Activated CD8-positive, alpha-beta memory T cell treated with anti-CD3 and anti-CD28 coated beads, Interleukin-2, amount 10 ng/mL, durations not matched to agents 7 days and 5 days (primary cell): ENCODE measurements at places on chromosomes 11 and 22. TPM values are rescaled to one million over a fixed set of nuclear protein-coding genes. Genes with fewer than 3 reads are reported as not detected.

Gene PAX6
- total RNA-seq = not detected

Gene RNF121
- total RNA-seq = 30.7 TPM

Gene BATF2
- total RNA-seq = 0.67 TPM

GRCh38 chr11:24238771-24239645 lies 257.8 kb upstream of the LUZP2 start:
- no peak for DNase-seq
- no peaks in the 10 kb centered on the region for H3K27me3 ChIP-seq
- no peak overlapping the region for H3K27ac ChIP-seq
- H3K4me1 ChIP-seq = no peaks in the 10 kb centered on the region

DNA sequence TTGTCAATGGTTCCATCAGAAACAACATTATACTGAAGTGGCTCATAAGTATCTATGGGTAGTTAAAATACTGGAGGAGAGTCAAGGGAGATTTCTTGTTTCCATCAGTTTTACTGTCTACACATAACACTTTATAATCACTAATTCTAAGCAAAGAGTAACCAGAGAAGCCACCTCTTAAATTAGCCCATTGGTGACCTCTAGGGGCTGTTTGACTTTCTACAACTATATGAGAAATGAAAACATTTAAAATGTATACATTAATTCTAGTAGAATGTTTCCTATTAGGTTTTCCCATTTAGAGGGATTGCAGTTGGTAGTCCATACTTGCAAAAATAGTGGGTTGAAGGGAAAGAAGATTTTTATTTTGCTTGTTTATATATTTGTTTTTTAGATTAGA lies 504.3 kb downstream of the FAM181B start:
- H3K27ac ChIP-seq = no peak overlapping the region
- DNase-seq = no peak
- no peak overlapping the region for H3K4me3 ChIP-seq
- H3K27me3 ChIP-seq = peaks cover 4% of the 10 kb centered on the region

DNA sequence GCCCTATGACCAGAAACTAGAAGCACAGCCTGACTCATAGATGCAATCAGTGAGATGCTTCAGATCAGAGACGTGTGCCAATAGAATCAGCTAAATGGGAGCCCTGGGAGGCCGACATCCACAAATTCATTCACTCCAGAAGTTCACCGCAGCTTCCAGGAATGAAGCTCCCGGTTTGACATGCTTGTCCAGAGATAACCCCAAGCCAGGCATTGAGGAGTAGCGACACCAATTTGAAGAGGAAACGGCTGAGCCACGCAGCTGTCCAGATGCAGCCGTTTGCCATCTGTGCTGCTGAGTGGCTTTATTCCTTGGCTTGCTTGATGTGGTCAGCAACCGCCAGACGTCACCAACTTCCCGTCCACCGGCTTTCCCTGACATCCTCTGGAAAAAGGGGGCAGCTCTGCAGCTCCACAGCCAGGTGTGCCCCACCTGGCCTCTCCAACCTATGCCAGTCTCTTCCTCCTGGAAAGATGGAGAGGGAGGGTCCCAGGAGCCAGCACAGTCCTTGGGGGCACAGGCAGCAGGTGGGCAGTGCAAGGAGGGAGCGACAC lies 123.9 kb upstream of the OPCML start:
- DNase-seq = no peak
- H3K36me3 ChIP-seq = no peaks in the 10 kb centered on the region
- H3K27ac ChIP-seq = no peak overlapping the region
- no peaks in the 10 kb centered on the region for H3K4me1 ChIP-seq
